ENCODE measurements at places on chromosomes 13 and 19. TPM values are rescaled to one million over a fixed set of nuclear protein-coding genes. Genes with fewer than 3 reads are reported as not detected.

Gene TJP3
- total RNA-seq: 3.7 TPM

Gene KLK6
- total RNA-seq: not detected

Gene CCDC8
- 0.63 TPM for total RNA-seq

Gene CEACAM4
- total RNA-seq: 0.81 TPM

Gene FOXO1
- 181 TPM for total RNA-seq

Gene CPAMD8
- total RNA-seq: 6.0 TPM

Gene RXFP2
- total RNA-seq: 0.27 TPM

Gene TGFBR3L
- total RNA-seq: 0.62 TPM

Gene VSTM1
- not detected for total RNA-seq

Gene CYP4F12
- total RNA-seq: 1.2 TPM

Gene ACP7
- total RNA-seq: not detected

Gene CPB2
- total RNA-seq: 1.4 TPM

Gene SLC5A5
- total RNA-seq: not detected

DNA sequence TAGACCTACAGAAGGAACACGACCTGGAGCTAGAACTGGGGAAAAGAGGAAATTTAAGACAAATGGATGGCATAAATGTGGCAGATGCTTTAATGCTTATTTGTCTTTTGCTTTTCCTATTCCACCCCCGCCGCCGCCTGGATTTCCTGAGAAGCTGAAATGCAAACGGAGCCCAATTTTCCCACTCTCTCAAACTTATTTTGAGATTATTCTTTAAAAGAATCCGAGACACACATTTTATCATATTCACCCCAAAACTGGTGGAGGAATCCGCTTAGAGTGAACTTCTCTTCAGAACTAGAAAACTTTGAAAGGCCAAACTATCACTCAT lies 5.8 kb downstream of the POU4F1 start:
- no peak for DNase-seq

DNA sequence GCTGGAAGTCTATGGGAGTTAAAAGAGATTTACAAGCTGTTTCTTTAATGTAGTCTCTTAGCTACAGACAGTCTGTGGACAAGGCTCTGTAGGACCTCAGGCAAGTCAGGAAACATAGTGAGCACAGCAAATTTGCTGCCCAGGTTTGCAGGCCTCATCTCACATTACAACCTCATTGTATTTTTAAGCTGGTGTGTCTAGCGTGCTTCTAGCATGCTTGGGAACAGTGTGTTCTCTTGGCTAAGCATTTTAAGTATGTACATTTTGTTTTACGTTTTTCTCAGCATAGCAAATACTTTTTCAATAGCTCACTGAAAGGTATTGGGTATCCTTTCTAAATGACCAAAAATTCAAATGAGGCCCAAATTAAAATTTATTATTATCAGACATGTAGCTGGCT lies 113.2 kb downstream of the STARD13 start:
- DNase-seq: peak; percentile 72

- no peak for DNase-seq
Observed at GRCh38 chr13:41995336-41995735, 34.4 kb upstream of the VWA8 start.

DNA sequence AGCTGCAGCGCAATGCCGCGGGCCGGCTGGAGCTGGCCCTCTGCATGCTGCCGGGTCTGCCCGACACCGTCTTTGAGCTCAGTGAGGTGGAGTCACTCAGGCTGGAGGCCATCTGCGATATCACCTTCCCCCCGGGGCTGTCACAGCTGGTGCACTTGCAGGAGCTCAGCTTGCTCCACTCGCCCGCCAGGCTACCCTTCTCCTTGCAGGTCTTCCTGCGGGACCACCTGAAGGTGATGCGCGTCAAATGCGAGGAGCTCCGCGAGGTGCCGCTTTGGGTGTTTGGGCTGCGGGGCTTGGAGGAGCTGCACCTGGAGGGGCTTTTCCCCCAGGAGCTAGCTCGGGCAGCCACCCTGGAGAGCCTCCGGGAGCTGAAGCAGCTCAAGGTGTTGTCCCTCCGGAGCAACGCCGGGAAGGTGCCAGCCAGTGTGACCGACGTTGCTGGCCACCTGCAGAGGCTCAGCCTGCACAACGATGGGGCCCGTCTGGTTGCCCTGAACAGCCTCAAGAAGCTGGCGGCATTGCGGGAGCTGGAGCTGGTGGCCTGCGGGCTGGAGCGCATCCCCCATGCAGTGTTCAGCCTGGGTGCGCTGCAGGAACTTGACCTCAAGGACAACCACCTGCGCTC lies 3.8 kb upstream of the MAP2K7 start:
- DNase-seq: no peak

GRCh38 chr19:5678071-5678718 lies 2.1 kb downstream of the MICOS13 start:
- no peak for DNase-seq

GRCh38 chr13:41782086-41782485 lies 178.8 kb downstream of the VWA8 start:
- DNase-seq: no peak

DNA sequence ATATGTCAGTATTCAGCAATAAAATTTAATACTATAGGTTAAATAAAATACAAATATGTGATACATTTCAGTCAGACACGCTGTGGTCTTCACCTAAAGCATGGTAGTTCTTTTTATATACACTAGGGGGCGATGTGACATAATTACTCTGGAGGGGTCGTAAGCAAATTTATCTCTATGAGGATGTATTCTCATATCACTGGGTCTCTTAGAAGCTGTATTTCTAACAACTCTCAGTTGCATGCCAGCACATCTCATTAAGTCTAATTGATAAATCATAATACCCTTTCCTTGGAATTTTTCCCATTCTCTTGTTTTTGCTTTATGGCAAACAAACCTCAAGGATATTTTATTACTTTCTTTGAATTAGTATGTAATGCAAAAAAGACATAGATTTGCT lies 3.9 kb upstream of the PCDH17 start:
- DNase-seq: no peak

DNA sequence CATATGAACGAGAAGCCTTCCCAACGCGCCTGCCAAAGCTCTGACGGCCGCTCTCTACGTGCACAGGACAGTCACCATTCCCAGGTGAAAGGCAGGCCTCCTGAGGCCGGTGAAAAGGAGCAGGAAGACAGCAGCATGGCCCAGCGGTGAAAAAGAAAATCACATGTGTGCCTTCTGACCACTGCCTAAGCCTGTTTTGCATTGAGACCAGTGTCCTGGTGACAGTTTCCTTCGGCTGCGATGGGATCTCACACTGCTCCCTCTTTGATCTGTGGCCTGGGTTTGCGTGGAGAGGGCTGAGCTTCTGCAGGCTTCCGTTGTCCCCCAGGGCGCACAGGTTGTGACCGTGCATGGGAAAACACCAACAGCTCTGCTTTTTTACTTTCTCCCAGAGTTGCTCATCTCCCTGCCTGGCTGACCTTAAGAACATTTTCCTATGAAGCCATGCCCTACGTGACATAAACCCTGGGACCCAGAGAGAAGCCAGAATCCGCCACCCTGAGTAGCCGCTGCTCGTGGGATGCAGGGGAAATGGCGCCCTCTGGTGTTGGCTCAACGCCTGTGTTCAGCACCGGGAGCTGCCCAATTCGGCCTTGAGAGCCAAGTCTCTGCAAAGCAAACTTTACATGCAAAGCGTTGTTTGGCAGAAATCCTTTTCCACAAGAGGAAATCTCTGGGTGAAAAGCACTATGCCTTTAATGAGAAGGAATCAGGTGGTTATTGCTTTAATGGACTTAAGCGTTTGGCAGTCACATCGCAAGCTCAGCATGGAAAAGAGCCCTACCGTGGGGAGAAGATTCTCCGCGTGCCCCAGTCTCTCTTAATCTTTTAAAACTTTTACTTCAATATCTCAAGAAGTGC lies 112.2 kb upstream of the GPR12 start:
- DNase-seq: no peak

GRCh38 chr19:1363599-1363998 lies 20.1 kb upstream of the NDUFS7 start:
- DNase-seq: no peak

DNA sequence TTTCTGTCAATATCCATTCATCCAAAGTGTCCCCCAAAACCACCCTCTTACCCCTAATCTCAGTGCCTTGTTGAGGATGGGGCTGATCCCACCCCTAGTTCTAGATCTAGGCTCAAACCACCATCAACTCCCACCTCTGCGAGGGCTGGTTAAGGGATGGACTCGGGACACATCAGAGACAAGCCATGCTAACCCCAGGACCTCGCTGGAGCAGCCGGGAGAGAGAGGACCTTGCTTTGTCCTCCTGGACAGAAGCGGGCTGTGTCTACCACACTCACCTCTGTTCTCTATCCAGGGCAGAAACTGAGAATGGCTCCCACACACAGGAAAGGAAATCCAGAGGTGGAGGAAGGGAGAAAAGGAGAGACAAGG lies 90.8 kb upstream of the UQCRFS1 start:
- no peak for DNase-seq

GRCh38 chr19:36082916-36083315 lies 28.0 kb upstream of the OVOL3 start:
- DNase-seq: no peak

GRCh38 chr19:42634409-42635232 lies 39.9 kb upstream of the CEACAM8 start:
- DNase-seq: no peak

DNA sequence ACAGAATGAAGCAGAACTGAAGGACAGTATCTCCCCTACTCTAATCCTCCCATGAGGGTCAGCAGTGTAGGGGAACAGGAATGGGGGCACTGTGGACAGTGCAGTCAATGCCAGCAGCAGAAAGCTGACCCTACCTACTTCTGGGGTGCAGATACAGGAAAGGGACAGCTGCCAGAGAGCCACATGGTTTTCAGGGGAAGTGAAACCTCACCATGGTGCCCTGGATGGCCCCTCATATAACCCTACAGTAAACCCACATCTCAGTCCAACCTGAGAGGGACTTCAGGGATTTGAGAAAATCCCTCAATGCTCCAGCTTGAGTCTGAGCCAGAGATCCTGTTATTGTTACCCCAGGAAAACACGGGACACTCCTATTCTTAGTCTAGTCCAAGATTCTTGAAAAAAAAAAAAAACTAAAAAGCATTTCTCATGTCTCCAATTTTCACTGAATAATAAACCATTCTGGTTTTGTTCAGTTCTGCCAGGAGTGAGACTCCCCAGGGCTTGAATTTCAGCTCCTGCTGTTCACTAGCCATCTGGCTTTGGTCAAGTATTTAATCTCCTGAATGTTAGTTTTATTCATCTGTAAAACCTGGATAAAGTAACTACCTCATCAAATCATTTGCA lies 511.6 kb upstream of the ARGLU1 start:
- no peak for DNase-seq

DNA sequence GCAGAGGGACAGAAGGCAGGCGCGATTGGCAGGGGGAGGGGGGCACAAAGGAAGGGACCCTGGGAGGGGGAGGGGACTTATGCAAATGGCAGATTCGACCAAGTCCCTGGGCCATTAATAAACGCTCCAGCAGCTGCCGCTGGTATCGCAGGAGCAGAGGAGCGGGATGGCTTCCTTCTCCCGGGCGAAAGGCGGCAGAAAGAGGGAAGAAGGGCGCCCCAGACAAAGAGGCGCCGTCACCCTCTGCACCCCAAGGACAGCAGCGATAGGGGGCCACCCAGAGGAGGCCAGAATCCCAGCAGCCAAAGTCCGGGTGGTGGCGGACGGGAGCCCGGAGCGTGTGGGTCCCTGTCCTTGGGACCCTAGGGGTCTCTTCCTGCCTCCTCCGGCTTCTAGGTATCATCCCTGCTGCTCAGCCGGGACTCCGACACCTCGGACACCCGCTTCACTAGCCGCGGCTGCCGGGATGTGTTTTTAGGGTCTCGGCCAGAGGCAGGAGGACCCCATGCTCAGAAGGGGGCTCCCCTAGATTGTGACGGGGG lies 1.9 kb downstream of the PTPRS start:
- DNase-seq: no peak

GRCh38 chr13:45863709-45864590 lies 12.4 kb upstream of the SIAH3 start:
- DNase-seq: no peak

- DNase-seq: no peak
Observed at GRCh38 chr13:99442273-99442895, 58.9 kb upstream of the TM9SF2 start.

GRCh38 chr19:43540381-43540780 lies 7.4 kb downstream of the ZNF575 start:
- no peak for DNase-seq

DNA sequence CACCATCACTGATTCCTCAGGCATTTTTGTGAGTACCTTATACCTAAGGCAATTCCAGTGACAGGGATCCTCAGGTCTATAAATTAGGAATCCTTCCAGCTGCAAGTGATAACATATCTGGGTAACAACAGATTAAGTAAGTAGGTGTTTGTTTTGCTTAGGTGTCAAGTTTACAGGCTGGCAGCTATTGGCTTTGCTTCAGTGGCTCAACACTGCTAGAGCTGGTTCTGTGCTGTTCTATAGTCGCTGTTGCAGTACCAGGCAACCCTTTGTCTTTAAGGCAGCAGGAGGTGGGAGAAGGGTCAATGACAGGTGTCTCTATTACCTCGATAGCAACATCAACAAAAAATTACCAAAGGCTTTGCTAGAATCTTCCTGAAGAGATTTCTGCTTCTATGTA lies 27.0 kb downstream of the SLC10A2 start:
- no peak for DNase-seq

DNA sequence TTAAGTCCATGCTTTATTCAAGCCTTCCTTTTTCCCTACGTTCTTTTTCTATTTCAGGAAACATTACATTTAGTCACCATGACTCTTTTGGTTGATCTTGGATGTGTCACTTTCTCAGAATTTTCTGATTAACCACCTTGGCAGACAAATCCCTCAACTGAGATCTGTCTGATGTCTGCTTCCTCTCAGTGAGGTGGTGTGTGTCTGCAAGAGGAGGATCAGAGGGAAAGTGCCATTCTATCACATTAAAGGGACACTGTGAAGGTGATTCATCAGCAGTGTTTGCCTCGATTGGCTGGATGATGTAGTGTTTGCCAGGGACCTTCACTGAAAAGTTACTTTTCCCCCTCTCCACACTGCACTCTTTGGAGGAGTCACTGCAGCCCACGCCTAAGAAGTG lies 3.0 kb upstream of the CCNP start:
- DNase-seq: no peak

DNA sequence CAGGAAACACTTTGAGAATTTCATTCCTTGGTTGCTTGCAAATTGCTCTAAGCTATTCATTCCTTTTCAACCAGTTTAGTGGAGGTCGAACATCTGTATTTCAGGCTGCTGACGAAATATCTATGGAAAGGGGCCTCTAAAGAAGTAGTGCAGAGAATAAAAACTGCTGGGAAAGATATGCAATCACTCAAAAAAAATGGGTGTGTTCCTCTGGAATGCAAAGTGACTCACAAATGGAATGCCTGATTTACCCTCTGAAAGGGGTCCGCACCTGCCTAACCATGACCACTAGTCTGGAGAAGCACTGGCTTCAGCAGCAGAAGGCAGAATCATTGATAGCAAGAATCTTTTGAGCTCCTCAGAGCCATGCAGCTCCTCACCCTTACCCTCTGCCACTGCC lies 129.4 kb downstream of the PCDH9 start:
- DNase-seq: no peak

DNA sequence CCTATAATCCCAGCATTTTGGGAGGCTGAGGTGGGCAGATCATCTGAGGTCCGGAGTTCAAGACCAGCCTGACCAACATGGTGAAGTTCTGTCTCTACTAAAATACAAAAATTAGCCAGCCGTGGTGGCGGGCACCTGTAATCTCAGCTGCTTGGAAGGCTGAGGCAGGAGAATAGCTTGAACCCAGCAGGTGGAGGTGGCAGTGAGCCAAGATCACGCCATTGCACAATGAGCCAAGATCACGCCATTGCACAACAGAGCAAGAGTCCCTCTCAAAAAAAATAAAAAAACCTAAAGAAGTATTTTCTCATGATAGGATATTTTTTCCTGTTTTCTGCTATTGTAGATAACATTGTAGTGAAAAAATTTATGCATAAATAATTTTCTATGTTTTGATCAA lies 13.3 kb downstream of the IFT88 start:
- DNase-seq: no peak
